ENCODE measurements at places on chromosomes 3 and 15.

DNA sequence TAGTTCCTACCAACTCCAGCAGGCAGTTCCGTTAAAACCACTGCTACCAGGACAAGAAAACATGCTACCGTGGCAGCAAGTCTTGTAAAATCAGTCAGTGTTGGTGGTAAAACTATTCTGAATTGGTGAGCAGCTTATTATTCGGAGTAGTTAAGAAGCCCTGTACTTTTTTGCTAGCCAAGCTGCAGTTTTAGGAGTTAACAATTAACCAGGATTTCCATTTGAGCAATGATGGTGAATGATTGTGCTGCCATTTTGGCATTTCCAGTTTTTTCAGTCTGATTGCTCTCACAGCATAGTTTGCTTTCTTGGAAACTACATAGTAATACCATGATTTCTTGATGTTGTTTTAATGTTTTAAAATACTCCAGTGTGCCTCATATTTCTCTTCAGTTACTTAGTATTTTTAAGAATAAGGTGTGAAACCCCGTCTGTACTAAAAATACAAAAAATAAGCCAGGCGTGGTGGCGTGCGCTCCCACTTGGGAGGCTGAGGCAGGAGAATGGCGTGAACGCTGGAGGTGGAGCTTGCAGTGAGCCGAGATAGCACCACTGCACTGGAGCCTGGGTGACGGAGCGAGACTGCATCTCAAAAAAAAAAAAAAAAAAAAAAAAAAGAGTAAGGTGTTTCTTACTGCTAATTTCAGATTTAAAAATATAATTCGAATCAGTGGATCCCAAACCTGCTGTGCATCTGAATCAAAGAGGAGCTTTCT lies 43.8 kb upstream of the SCAANT1 start:
- no peak for DNase-seq

DNA sequence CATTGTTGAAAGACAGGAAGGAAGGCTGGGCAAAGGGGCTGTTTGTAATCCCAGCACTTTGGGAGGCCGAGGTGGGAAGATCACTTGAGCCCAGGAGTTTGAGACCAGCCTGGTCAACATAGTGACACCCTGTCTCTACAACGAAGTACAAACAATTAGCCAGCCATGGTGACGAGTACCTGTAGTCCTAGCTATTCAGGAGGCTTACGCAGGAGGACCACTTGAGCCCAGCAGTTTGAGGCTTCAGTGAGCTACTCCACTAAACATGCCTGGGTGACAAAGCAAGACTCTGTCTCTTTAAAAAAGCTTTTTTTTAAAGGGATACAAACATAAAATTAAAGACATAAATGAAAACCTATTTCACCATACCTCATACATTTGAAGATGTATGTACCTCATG lies 11.1 kb downstream of the SERP1 start:
- DNase-seq, result no peak

DNA sequence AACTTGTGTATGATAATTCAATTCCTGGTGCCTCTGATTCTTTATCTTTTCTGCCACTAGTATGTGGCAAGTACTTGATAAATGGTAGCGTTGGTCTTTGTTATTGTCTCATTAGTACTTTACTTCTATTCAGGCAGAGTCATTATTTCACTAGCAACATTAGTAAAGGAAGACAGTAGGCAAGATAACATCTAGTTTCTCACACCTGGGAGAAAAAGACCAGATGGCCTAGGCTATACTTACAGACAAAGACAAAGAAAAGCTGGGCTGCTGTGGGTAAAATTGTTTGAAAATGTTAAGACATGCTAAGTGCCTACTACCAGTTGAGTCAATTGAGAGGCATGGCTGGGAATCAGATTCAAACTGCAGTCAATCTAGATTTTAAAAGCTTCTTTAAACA lies 198.7 kb upstream of the CMC1 start:
- DNase-seq, result no peak

DNA sequence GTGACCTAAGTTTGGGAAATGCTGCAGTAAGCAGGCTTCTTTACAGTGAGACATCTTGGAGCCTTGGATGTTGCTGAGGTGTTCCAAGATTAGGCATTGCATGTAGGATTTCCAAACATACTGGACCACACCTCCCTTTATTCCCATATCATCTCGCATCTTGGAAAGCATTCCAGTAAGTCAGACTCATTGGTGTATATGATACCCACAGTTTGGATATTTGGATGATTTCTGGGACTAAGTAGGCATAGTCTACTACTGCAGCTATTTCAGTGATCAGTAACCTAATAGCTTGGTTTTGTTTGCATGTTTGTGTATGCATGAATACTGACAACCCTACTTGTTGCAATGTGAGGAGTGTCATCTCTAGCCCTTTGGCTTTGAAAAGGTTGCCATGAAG lies 97.3 kb downstream of the SEMA6D start:
- no peak for DNase-seq

- no peak for DNase-seq
These were observed 220.0 kb upstream of the GRM7 start for GRCh38 chr3:6640907-6641306.

DNA sequence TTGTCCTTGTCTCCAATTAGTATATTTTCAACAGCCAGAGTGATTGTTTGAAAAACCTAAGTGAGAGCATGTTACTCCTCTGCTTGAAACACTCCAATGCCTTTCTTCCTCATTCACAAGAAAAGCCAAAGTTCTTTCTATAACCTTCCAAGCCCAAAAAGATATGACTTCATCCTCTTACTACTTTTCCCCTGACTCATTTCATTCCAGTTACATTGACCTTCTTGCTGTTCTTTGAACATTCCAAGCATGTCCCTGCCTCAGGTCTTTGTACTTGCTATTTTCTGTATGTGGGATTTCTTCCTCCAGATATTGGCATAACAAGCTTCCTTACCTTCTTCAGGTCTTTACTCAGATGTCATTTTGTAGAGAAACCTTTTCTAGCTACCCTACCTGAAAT lies 28.3 kb downstream of the EHHADH start:
- no peak for DNase-seq
